ENCODE measurements at places on chromosomes 11 and 22.

DNA sequence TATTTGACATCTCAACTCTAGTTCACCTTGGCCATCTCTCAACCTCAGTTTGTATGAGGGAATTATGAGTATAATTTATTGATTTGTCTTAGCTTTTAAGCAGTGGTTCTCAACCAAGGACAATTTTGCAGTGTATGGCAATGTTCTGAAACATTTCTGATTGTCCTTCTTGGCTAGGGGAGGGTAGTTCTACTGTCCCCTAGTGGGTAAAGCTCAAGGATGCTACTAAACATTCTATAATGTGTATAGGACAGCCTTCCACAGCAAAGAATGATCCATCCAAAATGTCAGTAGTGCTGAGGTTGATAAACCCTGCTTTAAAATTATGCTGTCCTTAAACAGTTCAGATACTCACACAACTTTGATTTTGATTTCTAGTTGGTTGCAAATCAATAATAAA, 78.1 kb upstream of the ALKBH3 start:
- DNase-seq = no peak

- no peak for DNase-seq
These were observed 22.6 kb upstream of the OLFML1 start for GRCh38 chr11:7462706-7463105.

DNA sequence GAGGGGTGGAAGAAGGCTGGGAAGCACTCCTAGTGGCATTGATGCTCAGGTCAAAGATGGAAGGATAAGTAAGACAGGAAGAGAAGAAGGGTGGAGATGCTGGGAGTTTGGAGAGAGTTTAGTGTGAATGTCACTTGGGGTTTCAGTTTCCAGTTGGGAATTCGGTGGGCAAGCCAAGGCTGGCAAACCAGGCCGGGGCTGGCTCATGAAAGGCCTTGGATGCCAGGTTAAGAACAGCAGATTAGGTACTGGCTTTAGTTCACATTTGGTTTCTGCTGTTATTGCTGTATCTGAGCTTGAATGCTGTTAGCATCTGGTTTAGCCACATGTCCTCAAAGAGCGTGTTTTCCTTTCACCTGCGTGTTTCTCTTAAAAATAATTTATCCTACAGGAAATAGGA, 69.6 kb downstream of the BLID start:
- no peak for DNase-seq

GRCh38 chr22:44661070-44661469, 40.9 kb upstream of the PRR5 start:
- DNase-seq = no peak

GRCh38 chr11:46537121-46537520, 56.7 kb downstream of the AMBRA1 start:
- no peak for DNase-seq

All from HT1080 (cell line).